Endothelial cell of umbilical vein (primary cell): ENCODE measurements at places on chromosomes 5 and 9.

DNA sequence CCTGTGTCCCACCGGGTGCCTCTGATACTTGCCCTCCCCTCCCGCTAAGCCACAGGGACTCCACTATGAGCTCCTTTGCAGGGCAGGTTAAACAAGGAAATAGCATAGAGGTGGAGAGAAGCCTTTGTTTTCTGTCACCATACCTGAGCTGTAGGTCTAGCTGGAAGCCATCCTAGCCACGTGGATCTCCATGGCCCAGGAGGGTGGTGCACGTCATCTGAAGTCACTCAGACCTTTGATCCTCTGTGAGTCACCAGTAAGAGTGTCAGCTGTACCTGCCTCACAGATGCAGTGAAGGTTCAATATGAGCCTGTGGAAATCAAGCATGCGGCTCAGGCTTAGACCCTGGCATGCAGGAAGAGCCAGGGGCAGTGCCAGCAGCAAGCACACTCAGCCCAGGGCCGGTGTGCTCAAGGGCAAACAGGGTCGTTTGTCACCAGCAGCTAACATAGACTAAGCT lies 55.1 kb downstream of the ASS1 start:
- no peaks in the 10 kb centered on the region for H3K27me3 ChIP-seq
- H3K4me1 ChIP-seq: no peaks in the 10 kb centered on the region
- H3K27ac ChIP-seq: no peak overlapping the region
- no peak overlapping the region for H3K4me3 ChIP-seq

DNA sequence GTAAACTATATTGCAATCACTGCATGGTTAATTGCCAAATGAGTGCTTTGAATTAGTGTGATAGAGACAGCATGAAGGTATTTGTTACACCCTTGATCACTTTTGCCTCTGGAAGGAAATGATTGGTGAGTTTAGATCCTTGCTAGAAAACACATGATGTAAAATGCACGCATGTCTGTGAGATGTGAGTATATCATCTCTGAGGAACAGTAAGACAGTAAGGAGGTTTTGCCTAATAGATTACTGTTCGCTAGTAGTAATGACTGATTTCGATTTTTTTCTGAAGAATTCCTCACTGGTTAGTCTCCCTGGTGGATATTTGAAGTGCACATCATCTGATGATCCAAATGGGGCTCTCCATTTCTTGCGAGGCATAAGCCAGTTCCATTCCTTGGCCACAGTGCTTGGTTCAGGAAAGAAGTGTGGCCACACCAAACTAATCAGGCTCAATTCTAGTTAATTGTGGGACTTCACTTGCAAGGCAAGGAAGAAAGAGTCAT lies 156.4 kb upstream of the ADRA1B start:
- no peaks in the 10 kb centered on the region for H3K4me1 ChIP-seq
- H3K36me3 ChIP-seq: no peaks in the 10 kb centered on the region
- H3K27me3 ChIP-seq: no peaks in the 10 kb centered on the region
- no peak overlapping the region for H3K4me3 ChIP-seq
- DNase-seq: no peak

DNA sequence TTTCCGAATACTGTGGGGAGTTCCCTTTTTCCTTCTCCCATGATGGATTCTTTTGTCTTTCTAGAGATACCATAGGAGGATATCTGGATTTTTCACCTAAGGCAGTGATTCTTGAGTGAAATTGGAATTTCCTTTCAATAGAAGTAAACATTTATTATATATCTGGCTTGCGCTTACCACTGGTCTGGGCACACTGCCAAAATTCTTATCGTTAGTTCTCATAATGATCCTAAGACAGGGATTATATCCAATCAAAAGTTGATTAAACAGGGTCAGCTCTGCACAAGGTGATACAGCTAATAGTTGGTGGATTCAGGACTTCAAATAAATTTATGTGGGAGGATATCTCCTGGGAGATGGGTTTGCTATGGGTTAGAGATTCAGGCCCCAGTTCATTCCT lies 9.6 kb downstream of the TLE4 start:
- H3K27me3 ChIP-seq: no peaks in the 10 kb centered on the region
- DNase-seq: peak; percentile 85
- peak overlapping the region; percentile 69 for H3K27ac ChIP-seq
- peaks cover 27% of the 10 kb centered on the region for H3K4me1 ChIP-seq
- H3K36me3 ChIP-seq: peaks cover 3% of the 10 kb centered on the region
- H3K4me3 ChIP-seq: no peak overlapping the region

DNA sequence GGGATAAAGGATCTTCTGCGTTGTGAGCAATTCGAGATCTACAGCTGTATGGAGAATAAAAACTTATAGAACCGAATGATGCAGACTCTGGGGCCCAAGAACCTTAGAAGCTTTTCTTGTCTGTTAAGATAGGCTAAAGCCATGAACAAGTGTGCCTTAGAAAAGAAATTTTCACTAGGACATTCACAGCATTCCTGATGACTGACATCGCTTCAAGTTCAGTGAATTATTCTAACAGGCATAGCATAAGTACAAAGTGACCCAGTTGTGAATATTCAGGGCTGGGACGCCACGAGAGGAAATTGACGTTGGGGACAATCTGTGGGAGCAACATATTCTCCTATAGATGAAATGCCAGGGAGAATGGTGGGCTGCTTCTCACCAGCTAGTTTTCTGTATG lies 32.0 kb upstream of the PANK3 start:
- no peaks in the 10 kb centered on the region for H3K36me3 ChIP-seq
- no peak overlapping the region for H3K27ac ChIP-seq
- H3K27me3 ChIP-seq: no peaks in the 10 kb centered on the region
- H3K4me1 ChIP-seq: no peaks in the 10 kb centered on the region

DNA sequence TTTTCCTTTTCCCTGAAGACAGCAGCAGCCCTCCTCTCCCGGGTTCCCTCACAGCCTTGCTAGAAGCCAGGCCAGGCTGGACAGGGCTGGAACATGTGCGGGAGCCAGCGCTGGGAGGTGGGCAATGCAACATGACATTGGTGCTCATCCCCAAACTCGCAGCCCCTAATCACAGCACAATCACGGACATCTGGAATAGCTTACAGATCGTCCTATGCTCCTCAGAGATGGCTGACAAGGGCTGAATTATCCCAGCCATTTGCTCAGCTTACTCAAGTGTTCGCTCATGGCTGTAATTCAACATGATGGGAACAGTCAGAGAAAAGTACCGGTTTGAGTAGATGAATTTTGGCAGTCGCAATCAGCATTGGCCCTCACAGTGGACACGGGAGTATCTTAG lies 49.8 kb downstream of the FSTL4 start:
- H3K27ac ChIP-seq: no peak overlapping the region
- H3K27me3 ChIP-seq: no peaks in the 10 kb centered on the region
- H3K4me1 ChIP-seq: no peaks in the 10 kb centered on the region
- DNase-seq: no peak

DNA sequence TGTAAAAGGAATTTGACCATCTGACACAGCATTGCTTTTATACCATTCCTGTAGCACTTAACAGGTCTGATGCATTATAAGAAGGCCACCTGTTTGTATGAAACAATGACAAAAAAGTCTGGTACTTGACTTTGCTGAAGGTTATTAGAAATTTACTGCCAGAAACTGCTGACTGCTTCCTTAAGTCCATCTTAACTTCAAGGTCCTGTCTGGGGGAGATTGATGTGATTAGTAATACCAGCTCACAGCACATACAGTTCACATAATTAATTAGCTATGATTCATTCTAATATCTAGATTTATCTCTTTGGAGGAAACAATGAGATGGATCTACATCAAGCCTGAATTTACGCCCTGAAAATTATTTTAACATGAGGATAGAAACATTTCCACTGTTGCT lies 49.6 kb upstream of the TEK start:
- H3K27ac ChIP-seq: peak overlapping the region; percentile 19
- DNase-seq: peak; percentile 85
- no peaks in the 10 kb centered on the region for H3K36me3 ChIP-seq
- H3K4me1 ChIP-seq: peaks cover 25% of the 10 kb centered on the region

- H3K27me3 ChIP-seq: peaks cover 7% of the 10 kb centered on the region
- H3K4me3 ChIP-seq: no peak overlapping the region
- no peaks in the 10 kb centered on the region for H3K36me3 ChIP-seq
Measured at GRCh38 chr9:97528529-97529230, 27.2 kb downstream of the TMOD1 start.

DNA sequence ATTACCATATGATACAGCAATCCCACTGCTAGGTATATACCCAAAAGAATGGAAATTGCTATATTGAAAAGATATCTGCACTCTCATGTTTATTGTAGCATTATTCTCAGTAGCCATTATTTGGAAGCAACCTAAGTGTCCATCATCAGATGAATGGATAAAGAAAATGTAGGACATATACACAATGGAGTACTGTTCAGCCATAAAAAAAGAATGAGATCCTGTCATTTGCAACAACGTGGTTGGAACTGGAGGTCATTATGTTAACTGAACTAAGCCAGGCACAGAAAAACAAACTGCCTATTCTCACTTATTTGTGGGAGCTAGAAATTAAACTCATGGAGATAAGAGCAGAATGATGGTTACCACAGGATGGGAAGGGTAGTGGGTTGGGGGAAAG lies 63.1 kb upstream of the TTC23L start:
- H3K4me3 ChIP-seq: no peak overlapping the region
- H3K27me3 ChIP-seq: no peaks in the 10 kb centered on the region
- DNase-seq: no peak
- no peak overlapping the region for H3K27ac ChIP-seq

DNA sequence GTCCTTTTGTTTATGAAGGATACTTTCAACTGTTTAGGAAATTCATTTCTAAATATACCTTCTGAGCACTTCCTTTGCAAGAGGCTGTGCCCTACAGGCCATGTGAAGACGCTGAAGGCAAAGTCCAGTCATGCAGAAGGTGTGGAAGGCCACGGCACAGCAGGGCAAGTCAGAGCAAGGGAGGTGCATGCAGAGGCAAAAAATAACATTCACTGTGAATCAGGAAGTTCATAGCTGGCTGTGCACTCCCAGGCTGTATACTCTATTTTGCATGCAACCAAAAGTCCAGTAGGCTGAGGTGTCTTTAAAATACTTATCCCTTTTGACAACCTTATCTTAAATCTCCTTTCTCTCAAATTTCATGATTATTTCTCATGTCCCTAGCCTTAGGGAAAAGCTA lies 50.3 kb downstream of the GNAQ start:
- DNase-seq: peak; percentile 72
- H3K4me1 ChIP-seq: peaks cover 40% of the 10 kb centered on the region
- H3K27me3 ChIP-seq: no peaks in the 10 kb centered on the region

DNA sequence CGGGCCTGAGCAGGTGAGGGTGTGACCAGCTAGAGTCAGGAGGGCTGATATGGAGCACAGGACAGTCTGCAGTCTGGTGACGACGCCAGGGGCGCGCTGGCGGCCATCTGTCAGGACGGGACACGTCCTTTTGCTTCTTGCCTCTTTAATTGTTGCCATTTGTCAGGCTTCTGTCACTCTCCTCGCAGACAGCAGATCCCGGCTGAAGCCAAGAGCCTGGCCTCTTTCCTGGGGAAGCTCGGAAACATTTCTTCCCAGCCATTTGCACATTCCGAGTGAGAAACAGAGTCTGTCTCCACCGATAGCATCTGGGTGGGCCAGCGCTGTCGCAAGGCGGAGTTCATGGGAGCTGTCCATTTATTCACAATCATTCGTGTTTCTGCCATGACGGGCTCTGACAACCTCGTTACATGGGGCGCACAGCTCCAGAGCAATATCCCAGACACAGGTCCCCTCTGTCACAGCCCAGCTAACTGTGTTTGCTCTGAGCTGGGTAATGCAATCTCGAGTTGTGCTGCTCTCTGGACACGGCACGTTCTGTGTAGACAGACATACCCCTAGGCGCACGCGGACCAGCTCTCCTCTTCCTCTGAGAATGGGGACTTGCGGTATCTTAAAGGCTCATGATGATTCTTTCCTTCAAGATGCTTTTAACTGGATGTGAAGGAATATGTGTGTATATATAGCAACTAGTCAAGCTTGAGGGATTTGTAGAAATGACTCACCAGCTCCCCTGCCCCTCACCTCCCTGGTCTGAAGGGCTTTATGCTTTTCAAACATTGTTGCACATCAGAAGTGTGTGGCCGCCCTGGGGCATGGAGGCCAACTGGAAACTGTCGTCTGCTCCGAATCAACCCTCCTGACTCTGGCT lies 105.3 kb upstream of the FCN2 start:
- no peak overlapping the region for H3K27ac ChIP-seq
- peaks cover 26% of the 10 kb centered on the region for H3K36me3 ChIP-seq
- DNase-seq: no peak
- peaks cover 8% of the 10 kb centered on the region for H3K4me1 ChIP-seq
- no peak overlapping the region for H3K4me3 ChIP-seq
- H3K27me3 ChIP-seq: no peaks in the 10 kb centered on the region

DNA sequence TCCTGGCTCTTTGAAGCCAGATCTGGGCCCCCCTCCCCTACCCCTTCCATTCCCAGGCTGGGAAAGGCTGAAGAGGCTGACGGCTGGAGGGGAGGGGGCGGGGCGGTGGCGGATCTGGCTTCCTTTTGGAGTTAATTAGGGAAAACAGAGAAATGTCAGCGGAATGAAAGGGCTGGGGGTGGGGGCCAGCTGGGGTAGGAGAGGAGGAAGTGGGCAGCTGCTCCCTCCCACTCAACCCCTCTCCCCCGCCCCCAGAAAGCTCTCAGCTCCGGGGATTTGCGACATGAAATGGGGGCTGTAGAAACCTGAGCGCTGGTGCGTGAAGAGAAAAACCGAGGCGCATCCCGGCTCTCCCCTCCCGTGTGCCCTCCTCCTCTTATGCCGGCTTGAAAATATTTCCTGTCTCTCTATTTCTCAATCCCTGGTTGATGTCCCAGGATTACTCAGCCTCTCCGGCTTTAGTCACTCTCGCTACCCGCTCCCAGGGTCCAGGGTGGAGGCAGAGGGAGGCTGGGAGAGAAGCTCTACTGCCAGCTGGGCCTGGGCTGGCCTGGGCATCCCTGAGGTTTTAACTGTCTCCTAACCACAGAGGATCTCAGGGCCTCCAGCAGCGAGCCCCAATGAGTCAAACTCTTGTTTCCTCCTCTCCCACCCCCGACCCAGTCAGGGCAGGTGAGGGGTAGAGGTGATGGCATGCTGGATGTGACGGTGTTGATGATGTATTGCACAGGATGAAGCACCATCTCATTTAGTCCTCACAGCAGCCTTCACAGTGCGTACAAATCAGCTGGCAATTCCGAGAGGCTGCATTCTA lies 20.1 kb downstream of the PCDHGC5 start:
- no peaks in the 10 kb centered on the region for H3K27me3 ChIP-seq
- DNase-seq: peak; percentile 73
- peaks cover 23% of the 10 kb centered on the region for H3K4me1 ChIP-seq
- no peak overlapping the region for H3K4me3 ChIP-seq

GRCh38 chr9:19555214-19555613 lies 146.4 kb downstream of the ACER2 start:
- no peak overlapping the region for H3K27ac ChIP-seq
- H3K4me1 ChIP-seq: no peaks in the 10 kb centered on the region
- H3K4me3 ChIP-seq: no peak overlapping the region
- no peaks in the 10 kb centered on the region for H3K36me3 ChIP-seq
- H3K27me3 ChIP-seq: no peaks in the 10 kb centered on the region
